ENCODE measurements at places on chromosomes 16 and 17. TPM values are rescaled to one million over a fixed set of nuclear protein-coding genes. Genes with fewer than 3 reads are reported as not detected.

DNA sequence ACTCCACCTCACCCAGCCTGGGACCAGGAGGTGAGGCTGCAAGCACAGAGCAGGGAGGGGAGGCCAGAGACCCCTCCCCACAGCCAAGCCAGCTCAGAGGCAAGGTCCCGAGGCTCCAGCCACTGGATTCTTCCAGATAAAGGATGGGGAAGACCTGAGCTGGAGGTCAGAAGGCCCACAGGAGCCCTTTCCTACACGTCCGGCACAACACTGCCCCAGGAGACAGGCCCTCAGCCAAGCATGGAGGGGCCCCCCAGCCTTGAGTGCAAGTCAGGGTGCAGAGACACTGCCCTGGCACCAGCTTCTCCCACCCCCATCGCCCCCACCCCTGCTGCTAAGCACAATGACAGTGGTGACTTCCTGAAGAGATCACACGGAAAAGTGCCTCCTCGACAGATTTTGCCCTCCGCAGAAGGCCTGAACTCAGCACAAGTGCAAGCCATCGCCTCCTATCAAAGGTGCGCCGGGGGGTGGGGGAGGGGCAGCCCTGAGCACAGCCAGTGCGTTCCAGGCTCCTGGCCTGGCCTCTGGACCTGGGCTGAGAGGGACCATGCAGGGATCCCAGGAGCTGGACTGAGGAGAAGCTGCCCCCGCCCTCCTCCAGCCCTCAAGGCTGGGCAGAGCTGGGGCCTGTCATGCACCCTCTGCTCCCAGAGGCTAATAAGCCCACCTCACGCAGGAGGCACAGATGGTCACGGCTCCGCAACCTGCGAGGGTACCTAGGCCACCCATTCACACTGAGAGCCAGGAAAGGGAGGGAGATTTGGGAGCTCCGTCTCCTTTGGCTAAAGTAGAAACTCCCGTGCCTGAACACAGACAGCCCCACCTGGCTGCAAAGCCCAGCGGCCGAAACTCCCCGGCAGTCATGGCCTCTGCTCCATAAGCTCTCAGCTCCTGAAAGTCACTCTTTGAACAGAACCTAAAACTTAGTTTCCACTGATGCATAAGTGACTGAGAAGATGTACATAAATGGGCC lies 2.7 kb downstream of the MAFG start:
- no peak for DNase-seq

DNA sequence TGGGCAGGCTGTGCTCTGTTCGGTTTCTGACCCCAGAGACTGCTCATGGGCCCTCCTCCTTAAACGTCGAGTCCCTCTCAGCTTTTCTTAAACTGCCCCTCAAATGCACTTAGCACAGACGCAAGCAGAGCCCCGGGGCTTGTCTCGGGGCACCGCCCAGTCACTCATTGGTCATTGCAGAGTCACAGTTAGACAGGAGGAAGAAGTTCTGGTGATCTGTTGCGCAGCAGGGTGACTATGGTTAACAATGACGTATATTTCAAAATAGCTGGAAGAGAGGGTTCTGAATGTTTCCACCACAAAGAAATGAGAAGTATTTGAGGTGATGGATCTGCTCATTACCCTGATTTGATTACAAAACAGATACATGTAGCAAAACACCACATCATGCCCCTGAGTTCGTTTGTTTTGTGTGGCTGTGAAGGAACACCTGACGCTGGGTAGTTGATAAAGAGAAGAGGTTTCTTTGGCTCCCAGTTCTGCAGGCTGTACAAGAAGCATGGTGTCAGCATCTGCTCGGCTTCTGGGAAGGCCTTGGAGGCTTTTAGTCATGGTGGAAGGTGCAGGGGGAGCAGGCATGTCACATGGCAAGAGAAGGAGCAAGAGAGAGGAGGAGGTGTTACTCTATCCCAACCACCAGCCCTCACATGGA lies 387.4 kb downstream of the CPPED1 start:
- DNase-seq = no peak

DNA sequence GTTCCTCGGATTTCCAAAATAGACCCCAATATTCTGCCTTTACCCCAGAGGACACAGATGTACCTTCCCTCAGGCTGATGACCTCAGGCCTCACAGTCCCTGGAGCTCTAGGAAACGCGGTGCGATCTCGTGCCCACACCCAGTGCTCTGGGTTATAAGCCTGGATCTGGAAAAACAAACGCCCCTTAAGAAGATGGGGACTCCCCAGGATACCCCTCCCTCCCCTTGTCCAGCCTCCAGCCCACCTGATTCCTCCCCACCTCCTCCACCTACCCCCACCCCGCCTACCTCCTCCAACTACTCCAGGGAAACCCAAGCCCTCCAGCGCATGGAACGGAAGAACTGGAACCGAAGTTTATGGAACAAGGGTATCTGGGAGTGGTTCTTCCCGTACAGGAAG lies 19.1 kb downstream of the PRR11 start:
- no peak for DNase-seq

GRCh38 chr17:16361874-16362273 lies 8.6 kb upstream of the CENPV start:
- no peak for DNase-seq

- DNase-seq = no peak
Observed at GRCh38 chr17:2070241-2071023, 15.5 kb downstream of the HIC1 start.

DNA sequence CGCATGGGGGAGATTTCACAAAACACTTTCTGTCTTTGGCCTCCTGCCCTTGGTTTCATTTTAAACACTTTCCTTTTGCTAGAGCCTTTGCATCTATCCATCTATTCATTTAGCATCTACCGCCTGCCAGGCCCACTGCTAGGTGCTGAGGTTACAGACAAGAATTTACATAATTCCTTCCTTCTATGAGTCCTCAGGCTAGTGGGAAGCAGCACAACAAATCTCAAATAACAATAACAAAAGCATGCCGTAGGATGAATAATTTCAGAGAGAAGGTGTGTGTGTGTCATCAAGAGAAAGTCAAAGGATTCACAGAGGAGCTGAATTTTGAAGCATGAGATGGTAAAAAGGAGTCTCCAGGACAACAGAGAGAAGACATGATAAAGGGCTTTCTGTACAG lies 6.1 kb upstream of the SLC46A1 start:
- no peak for DNase-seq

GRCh38 chr17:45235416-45236281 lies 14.0 kb downstream of the FMNL1 start:
- DNase-seq = peak; percentile 75

- no peak for DNase-seq
Observed at GRCh38 chr17:31200287-31200686, 96.8 kb downstream of the OMG start.

DNA sequence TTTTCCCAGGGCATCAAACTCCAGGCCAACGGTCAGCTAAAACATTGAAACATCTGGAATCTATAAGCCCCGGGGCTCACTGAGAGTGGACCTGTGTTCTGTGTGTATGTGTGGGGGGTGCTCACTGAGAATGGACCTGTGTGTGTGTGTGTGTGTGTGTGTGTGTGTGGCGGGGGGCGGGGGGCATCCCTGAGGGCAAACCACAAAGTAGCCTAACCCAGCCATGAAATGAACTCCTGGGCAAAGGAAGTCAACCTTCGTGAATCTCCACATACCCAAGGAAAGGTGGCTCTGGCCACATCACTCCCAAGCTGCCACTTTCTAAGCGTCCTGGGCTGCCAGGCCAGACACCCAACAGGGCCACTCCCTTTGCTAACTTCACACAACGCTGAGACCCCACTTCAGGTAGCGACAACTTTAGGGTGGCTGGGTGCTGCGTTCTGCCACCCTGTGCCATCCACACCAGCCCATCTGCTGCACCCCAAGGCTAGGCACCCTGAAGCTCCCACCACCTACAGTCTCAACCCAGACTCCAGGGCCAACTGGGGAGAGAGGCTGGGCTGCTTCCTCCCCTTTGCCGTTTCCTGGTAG lies 1.6 kb downstream of the MAFG start:
- DNase-seq = no peak

GRCh38 chr17:60577147-60577915 lies 22.7 kb upstream of the PPM1D start:
- DNase-seq = no peak

GRCh38 chr16:29920288-29921033 lies 5.6 kb downstream of the KCTD13 start:
- no peak for DNase-seq

- DNase-seq = no peak
Observed at GRCh38 chr17:50837980-50838954, 2.9 kb downstream of the WFIKKN2 start.

DNA sequence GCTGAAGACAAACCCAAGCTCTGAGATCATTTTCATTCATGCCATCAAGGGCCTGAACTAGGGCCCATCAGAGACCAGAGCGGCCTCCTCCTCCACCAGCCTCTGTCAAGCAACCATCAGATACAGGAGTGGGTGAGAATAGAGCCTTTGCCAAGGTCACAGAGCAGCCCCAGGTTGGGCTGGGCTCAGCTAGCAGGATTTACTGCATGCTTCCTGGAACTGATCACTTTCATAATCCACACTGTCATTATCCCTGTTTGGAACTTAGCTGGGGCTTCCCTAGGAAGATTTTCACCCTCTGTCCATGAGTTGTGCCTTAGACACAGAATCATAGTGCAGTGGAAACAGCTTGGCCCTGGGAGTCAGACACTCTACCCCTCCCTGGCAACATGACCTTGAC lies 5.1 kb downstream of the MT4 start:
- no peak for DNase-seq

GRCh38 chr17:63497708-63498483 lies 21.0 kb downstream of the ACE start:
- DNase-seq = no peak

GRCh38 chr16:67714522-67714921 lies 4.6 kb downstream of the GFOD2 start:
- DNase-seq = no peak

- DNase-seq = peak; percentile 59
Observed at GRCh38 chr17:20156196-20157000, 147.2 kb downstream of the SPECC1 start.

Gene MPV17L
- total RNA-seq = 0.02 TPM

Gene ARL5C
- total RNA-seq = not detected

Gene LUC7L3
- 58.6 TPM for total RNA-seq

Gene C16orf96
- not detected for total RNA-seq

Gene SEC14L1
- 56.3 TPM for total RNA-seq

Gene ATAD5
- total RNA-seq = 8.9 TPM
